ENCODE measurements at places on chromosomes 5 and 9.
A peak's percentile ranks its signal among the peaks of the same experiment; 100 is the strongest.

GRCh38 chr9:95277509-95277908 lies 40.0 kb downstream of the FANCC start:
- DNase-seq, result no peak

DNA sequence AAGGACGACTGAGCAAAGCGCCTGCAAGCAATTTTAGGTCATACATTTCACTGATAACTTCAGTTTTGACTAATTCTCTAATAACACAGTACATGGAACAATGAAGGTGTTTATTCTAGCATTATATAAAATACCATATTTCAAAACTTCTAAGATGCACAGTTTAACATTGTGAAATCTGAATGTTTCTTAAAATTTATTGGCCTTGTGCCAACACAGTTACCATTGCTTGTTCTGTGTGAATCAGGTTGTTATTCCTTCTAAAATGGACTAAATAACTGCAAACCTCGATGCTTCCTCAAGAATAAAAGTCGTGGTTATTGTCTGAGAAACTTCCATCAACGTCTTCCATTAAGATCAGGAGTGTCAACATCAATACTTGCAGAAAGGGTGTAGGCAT lies 8.0 kb downstream of the MCC start:
- no peak for DNase-seq

- DNase-seq, result no peak
Measured at GRCh38 chr9:82606492-82607382, 456.2 kb downstream of the RASEF start.

DNA sequence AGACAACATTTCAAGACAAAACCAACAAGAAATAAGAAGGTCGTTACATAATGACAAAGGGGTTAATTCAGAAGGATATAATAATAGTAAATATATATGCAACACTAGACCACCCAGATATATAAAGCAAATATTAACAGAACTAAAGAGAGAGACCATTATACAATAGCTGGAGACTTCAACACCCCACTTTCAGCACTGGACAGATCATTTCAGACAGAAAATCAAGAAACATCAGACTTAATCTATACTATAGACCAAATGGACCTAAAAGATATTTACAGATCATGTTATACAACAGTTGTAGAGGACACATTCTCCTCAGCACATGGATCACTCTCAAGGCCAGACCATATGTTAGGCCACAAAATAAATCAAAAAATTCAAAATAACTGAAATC lies 26.8 kb downstream of the CERT1 start:
- no peak for DNase-seq

GRCh38 chr9:114911167-114911821 lies 19.1 kb downstream of the TNFSF8 start:
- no peak for DNase-seq

DNA sequence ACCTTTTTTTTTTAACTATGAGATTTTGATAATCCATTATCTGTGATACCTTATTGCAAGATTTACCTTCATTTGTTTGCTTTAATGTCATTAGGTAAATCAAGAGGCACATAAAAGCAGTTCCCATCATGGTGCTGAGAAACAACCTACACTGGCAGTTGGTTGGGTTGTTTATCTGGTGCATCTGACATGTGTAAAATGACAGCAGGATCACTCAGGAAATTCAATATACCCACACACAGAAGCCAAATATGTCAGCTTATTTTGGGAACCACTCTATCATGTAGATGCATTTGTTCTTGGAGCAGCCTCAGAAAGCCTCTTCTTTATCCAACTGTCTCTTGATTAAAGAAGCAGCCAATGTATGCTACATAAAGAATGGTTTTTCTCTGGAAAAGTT lies 7.8 kb upstream of the CCDC192 start:
- no peak for DNase-seq

GRCh38 chr9:120912958-120913646 lies 13.5 kb downstream of the TRAF1 start:
- no peak for DNase-seq

GRCh38 chr5:172045315-172045632 lies 38.8 kb upstream of the FBXW11 start:
- DNase-seq, result no peak

GRCh38 chr5:156498226-156498980 lies 171.4 kb downstream of the SGCD start:
- DNase-seq, result no peak

DNA sequence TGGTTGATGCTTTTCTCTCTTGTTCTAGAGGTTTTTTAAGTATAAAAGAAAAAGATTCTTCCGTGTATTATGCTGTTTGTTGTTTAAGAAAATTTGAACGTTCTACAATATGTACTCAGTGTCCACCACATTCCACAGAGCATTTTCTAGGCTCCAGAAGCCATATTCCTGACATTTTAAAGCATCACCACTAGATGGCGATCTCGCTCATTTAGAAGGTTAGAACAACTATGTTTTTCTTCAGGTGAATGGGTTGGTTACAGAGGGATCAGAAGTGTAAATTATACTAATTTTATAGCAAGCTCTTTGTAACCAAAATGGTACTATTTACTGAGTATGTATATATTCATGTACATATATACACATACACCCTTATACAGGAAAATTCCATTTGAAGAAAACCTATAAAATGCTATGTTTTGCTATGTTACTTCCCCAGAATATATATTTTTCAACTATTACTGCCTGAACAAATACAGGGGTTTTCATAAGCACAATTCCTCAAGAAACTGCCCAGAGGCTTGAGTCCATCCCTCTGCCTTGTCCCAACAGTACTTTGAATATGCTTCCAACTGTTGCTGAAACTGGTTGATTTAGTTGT lies 284.3 kb downstream of the CCDC171 start:
- DNase-seq, result peak; percentile 38

- no peak for DNase-seq
Measured at GRCh38 chr5:174188295-174188694, 142.8 kb downstream of the NSG2 start.

- DNase-seq, result no peak
Measured at GRCh38 chr5:145218019-145218418, 617.1 kb downstream of the PRELID2 start.

DNA sequence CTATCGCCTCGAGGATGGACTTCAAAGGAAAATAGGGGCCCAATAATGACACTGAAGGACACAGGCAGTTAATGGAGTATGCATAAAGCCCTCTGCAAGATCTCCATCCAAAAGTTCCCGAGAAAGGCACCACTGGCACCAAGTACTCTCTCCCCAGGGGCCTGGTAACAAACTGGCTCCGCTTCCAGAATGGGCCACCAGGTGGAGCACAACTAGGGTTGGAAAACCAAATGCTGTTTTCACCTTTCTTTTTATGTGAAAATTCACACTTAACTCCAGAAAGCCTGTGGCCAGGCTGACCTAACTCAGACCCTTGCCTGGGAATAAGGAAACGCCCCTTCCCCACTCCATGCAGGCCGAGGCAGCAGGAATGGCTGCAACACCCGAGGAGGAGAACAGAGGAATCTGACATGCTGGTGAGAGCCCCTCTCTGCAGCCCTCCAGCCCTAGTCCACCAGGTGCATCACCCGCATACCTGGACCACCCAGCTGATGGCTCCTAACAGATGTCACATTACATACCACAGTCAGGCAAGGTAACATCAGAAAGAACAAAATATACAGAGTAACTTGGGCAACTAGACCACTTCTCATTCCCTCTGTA lies 42.8 kb downstream of the CAMSAP1 start:
- DNase-seq, result peak; percentile 69

DNA sequence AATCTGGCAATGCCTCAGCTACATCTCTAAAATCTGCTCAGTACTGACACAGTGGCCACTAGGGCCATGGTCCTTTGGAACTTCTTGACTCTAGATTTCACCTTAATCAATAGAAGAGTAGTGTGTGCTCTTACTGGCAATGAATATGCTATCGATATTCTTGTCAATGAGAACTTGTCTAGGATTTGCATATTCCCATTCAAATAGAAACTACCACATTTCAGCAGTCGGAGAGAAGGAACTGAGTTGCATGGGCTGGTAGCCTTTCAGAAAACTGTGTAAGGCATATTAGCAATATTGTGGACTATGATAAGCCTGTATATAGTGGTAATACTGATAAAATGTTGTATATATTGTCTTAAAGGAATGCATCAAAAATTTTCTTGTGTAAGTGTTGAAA lies 45.3 kb upstream of the NAA35 start:
- no peak for DNase-seq

DNA sequence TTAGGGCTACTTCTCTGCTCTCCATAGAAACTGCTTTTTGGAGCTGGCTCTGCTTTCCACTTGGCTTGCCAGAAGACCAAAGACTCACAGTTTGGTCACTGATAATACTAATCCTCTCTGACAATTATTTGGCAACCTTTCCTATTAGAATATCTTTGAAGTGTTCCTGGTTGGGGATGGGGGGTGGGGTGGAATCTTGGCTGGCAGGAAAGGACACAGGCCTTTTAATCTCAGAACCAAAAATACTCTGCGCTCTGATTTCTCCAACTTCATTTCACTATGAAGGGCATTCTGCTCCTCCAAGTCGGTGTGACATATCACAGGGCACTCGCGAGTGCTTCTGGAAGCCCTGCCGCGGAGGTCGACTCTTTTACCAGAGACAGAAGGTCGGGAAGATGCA lies 1329.0 kb upstream of the WWC1 start:
- DNase-seq, result no peak

DNA sequence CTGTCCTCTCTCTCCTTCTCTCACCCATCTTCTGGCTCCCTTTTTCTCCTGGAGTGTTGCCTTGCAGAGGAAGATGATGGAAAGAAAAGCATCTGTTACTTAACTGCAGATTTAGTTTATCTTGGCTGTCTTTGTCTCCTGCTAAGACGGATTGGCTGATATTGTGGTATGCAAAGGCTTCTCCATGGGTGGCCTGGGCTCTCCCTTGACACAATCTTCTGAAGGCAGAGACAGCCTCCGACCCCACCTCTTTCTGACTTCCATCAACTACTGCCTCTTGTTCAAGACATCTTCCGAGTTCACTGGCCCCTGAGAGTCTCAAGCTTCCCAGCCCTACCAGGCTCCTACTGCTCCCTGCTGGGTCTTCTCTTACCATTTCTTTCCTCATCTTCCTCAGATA lies 403.7 kb downstream of the LRRC70 start:
- no peak for DNase-seq

DNA sequence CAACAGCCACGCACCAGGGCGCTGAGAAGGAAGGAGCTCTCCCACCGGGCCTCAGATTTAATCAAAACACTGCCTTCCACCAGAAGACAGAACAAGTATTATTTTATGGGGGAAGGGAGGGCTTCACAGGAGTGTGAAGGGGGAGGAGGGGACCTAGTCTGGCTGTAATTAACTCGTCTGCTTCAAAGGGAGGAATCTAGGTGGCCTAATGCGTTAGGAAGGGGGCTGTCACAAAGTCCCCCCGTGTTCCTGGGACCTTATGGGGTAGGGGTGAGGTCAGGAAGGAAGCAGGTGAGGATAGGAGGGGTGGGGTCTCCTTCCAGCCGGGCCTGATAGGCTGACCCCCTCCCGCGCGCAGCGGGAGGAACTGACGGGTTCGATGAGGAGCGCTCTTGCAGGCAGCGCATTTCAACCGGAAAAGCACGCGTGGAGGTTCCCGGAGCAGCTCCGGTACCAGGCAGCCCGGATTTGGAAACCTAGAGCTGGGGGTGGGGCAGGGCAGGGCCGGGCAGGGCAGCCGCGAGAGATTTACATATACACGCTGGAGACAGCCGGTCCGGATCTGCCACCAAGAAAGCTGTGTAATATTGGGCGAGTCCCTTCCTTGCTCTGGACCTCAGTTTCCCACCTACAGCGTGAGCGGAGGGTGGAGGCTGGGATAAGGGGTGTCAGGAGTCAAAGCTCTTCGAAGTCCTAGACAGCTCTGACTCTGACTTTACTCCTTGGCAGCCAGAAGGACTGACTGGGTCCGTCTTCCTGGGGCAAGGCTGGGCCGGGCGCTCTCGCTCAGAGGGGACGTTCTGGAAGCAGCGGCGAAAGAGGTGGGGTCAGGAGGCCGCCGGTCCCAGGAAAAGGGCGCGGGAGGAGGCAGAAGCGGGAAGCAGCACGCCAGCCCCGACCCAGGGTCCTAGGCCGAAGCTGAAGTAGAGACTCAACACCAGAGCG lies 1.8 kb downstream of the SHB start:
- DNase-seq, result no peak

GRCh38 chr5:52015760-52016159 lies 632.5 kb downstream of the ISL1 start:
- no peak for DNase-seq

DNA sequence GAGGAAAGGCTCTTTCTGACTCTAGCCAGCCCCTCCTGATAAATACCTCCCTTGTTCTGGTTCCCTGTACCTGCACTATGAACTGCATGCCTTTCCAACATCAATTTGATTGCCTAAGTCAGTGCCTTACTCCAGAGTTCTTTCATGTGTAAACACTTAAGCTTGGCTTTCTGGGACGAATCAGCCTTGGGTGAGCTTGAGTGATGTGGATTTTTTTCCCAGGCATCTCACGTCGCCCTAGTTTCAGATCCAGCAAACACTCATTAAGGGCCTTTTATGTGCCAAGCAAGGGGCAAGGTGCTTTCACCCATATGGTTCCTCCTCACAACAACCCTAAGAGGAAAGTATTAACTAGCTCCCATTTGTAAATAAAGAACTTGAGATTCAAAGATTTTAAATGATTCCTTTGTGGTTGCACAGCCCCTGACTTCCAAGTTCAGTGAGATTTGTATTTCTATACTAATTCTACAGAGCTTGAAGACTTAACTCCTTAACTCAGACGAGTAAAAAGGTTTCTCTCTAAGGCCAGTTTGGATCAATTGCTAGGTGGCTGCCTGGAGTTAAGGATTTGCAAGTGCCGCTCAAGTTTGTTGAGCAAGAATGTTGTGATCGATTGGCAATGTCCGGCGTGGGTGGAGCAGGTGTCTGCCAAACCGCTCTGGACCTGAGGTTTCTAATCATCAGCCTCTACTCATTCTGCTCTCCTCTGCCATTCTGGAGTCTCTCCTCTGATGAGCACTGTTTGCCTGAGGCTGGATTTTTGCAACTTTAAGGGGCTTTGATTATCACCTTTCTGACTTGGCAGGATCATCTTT lies 20.2 kb upstream of the TJP2 start:
- DNase-seq, result no peak

DNA sequence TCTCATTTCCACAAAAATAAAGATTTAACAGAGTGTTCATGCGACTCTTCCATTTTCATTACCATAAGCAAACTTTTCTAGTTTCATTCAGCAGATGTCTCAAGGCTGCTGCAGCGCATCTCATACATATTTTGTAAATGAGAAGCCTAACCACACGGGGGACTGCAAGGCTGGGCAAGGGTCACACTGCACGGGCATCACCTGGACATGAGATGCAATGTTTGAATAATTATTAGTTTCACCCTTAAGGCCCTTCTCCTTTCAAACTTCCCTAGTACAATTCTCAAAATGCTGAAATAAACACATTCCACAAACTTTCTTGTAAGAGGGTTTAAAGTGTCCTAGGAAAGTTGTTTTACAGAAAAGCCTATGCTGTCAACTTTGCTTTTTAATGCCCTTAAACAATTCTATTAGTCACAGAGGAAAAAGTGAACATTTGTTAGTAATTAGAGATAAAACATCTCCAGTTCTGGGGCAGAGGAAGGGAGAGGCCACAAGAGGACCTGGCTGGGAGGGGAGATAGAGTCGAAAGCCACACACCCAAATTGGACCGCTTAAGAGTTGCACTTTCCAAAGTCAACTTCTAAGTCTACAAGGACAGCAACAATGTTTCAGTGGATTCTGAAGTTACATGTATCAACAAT lies 1.3 kb downstream of the DENND1A start:
- peak; percentile 11 for DNase-seq

- DNase-seq, result no peak
Measured at GRCh38 chr5:98813755-98814154, 40.3 kb downstream of the RGMB start.
